ENCODE measurements at places on chromosomes 3 and 15.

DNA sequence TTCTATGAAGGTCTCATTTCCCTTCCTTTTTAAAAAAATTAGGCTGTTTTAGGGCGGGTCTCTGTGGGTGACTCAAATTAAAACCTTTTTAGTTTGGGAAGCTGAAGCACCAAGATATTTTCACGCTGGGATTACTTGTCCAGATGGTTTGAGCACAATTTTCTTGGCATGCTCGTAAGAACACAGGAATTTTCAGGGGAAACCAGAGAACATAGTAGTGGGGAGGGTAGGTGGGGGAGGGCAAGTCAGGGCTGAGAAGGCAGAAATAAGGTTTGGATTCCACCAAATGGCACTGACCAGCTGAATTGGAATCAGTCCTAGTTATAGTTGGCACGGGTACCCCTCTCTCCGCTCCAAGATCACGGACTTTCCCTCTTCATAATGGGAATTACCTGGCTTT is 97.3 kb upstream of the LRIG1 start:
- DNase-seq = peak; percentile 94

GRCh38 chr3:142022381-142022780 is 127.0 kb downstream of the TFDP2 start:
- peak; percentile 29 for DNase-seq

DNA sequence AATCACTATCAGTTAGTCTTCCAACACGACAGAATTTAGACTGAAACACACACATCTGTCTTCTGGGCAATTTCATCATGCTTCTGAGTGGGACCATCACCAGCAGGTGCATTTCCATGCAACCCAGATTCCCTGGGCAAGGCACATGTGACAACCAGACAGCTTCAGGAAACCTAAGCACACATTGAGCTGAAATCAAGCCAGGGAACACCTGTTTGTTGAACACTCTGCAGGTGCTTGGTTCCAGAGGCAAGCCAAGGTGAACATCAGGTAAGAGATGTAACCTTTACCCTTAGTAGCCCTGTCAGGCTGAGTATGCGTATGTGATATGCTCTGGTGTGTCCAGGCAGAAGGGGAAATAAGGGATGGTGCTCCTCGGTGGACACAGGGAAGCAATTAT is 3.3 kb upstream of the PSMD2 start:
- no peak for DNase-seq

- peak; percentile 85 for DNase-seq
Observed at GRCh38 chr15:74842581-74843444, at the start of gene ULK3. TSS of gene ULK3 (minus strand) at chr15:74843156. CDS start at chr15:74843105, 51 bp downstream.

DNA sequence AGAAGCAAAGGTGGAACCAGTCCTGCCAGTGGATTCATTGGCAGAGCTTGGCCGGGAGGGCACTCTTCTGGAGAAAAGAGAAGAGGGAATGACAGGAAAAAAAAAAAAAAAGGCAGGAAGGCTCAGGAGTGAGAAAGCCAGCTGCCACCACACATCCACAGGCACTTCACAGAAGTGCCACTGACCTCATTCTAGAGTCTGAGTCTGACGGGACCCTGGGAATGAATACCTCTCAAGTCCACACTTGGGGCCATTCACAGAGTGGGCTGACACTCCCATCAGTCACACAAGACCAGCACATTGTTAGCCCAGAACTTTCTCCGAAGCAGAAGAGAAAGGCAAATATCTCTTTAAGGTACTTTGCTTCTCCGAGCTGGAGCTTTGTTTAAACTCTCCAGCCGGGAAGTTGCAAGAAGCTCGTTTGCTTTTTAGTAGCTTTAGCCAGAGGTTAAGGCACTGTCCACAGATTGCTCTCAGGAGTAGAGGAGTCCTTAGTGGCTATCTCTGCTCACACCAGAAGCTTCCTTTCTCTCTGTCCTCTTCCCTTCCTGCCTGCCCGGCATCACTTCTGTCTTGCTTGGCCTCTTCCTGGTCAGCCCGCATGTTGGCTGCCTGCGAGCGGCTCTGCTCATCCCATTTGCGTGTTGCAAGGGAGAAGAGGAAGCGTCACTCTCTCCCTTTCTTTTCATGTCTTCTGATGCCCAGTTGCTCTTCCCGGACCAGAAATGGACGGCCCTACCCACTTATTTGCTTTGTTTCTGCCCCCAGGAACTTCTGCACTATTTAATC is 53.8 kb downstream of the CMTM6 start:
- DNase-seq = no peak

DNA sequence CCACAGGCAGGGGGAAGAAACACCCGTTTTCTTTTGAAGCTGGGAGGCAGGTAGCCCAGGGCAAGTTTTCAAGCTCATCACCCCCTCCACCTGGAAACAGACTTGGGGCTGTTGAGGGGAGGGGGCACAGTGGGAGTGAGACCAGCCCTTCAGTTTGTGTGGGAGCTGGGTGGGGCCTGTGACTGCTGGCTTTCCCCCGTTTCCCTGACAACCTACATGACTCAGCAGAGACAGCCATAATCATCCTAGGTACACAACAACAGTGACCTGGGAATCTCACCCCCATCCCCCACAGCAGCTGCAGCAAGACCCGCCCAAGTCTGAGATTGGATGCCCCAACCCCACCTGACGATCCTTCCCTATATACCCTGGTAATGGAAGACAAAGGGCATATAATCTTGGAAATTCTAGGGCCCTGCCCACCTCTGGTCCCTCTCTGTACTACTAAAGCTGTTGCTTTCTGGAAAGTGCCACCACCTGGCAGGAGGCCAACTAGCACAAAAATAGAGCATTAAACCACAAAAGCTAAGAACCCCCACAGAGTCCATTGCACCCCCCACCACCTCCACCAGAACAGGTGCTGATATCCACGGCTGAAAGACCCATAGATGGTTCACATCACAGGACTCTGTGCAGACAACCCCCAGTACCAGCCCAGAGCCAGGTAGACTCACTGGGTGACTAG is 422.2 kb upstream of the SGO1 start:
- no peak for DNase-seq

- peak; percentile 59 for DNase-seq
Observed at GRCh38 chr3:12158387-12159226, at the start of gene TIMP4. TSS of gene TIMP4 (minus strand) at chr3:12158912. CDS start at chr3:12158840, 72 bp downstream.
